ENCODE measurements at places on chromosomes 2 and 18.

GRCh38 chr18:74360852-74361655 is 45.4 kb downstream of the C18orf63 start:
- no peak for DNase-seq

GRCh38 chr18:34773378-34773777 is 63.3 kb downstream of the DTNA start:
- DNase-seq = no peak

DNA sequence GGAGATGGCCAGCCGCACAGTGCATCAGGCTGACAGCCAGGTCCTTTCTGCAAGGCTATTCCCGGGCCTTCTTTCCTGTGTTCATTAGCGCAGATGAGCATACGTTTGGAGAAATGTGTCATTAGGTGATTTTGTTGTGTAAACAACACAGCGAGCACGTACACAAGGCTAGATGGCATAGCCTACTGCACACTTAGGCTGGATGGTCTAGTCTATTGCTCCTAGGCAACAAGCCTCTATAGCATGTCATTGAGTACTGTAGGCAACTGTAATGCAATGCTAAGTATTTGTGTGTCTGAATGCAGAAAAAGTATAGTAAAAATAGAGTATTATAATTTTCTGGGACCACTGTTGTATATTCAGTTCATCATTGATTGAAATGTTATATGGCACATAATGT is 50.9 kb upstream of the PHLPP1 start:
- DNase-seq = no peak

DNA sequence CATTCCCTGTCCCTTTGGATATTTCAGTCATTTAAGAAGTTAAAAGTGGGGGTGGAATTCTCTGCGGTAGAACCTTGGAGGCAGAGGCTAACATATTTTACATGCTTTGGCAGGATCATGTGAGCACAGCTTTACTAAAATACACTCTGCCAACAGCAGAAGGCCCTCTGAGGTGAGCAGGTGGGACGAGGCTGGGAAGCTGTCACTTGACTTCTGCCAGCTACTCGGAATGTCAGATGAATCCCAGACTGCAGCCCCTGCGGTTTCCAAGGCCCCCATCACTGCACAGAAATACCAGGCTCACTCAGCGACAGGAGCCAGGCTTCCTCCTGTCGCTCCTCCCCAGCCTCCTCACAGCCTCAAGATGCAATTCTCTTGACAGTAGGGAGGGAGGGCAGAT is 220.9 kb upstream of the REV1 start:
- DNase-seq = no peak

GRCh38 chr18:59559528-59559927 is 137.7 kb downstream of the CCBE1 start:
- DNase-seq = no peak

DNA sequence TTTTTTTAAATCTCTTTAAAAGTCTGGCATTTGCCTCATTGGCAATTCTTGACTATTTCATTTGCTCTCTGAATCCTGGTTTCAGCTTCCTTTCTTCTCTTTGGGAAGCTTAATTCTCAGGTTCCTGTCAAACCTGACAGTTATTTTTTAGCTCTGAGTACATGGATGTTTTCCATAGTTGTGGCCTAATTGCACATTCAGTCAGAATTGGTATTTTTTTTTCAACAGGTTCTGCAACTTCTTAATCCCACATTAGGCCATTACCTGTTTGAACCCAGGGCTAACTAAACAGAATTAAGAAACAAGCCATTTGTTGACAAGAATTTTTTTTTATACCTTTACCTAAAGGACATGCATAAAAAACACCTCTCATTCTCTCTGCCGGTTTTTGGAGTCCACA is 338.8 kb downstream of the SETBP1 start:
- no peak for DNase-seq

- DNase-seq = no peak
Observed at GRCh38 chr18:55435592-55435991, 152.4 kb downstream of the TCF4 start.

DNA sequence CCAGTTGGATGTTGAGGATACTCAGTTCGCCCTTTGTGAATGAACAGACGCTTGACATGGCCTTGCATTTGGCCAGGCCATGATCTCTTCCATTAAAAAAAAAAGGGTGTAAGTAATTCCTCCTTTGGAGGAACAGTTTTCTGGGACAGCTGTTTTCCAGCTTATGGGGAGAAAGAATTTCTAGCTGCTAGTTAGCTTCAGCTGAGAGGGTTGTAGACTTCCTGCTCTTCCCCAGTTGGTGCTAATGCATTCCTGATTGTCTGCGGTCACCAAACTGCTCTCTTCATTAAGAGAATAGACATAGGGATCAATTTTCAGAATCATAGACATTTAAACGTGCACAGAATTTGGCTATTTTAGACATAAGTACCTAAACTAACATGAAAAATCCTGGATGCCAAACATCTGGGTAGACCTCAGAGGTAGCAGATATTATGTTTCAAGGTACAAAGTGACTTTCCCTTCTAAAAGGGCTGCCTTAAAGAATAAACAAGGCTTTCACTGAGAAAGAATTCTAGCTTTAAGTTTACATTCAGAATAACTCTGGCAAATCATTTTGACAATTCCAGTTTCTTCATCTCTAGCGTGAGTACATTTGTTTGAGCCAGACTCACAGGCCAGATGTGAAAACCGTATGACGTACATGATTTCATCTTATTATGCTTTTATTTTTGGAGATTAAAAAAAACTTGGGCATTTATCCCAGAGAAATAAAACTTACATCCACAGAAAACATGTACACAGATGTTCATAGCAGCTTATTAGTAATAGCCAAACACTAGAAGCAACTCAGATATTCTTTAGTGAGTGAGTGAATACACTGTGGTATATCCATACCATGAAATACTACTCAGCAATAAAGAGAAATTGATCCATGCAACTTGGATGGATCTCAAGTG is 71.2 kb downstream of the MAIP1 start:
- DNase-seq = no peak

- DNase-seq = no peak
Observed at GRCh38 chr2:168149150-168149974, 98.0 kb downstream of the STK39 start.

GRCh38 chr18:63965716-63966330 is 4.1 kb upstream of the SERPINB8 start:
- DNase-seq = no peak

- DNase-seq = no peak
Observed at GRCh38 chr2:64168201-64168600, 24.0 kb upstream of the PELI1 start.

DNA sequence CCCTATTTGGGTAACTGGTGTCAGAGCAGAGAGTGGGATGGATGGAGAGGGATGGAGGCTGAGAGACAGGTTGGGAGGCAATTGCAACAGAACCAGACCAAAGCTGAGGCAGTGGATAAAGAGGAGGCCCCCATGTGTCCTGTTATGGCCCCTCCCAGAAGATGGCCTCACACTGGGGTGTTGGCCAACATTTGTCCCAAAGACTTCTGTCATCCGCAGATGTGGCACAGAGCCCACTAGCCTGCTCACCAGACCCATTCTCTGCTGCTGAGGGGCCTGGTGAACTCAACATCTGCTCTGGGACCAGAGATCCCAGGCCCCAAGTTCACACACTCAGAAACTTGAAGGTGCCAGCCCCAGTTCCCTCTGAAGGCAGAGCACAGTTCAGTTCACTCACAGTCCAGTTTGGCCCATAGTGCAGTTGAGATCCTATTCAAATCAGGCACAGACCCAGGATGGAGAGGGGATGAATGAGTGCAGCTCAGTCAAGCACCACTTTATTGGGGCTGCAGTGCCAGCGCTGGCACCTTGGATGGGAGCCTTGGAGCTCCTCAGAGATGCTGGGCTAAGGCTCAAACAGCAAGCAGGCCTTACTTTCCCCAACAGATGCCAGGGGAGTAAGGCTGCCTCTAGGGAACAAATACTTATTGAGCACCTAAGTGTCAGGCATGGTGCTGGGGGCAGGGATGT is 189.2 kb downstream of the ZBTB7C start:
- no peak for DNase-seq

DNA sequence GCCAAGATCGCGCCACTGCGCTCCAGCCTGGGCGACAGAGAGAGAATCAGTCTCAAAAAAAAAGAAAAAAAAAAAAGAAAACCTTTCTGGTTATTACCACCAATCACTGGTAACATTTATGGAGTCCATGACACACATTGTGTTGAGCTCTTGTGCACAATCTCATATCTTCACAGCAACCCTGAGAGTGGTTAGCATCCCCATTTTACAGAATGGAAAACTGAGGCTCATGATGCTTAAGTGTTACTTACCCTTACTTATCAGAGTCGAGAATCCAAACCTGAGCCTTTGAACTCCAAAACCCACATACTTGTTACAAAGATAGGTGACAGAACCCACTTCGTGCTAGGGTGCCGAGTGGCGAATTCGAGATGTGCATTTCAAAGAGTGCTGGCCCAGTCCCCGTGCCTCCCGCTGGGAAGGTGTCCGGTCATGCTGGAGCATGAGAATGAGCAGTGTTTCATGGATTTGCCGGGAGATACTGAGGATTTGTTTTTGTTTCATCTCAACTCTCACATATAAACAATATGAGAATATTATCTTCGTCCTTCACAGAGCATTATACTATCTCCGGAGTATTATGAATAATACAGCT is 50.9 kb downstream of the CYP27C1 start:
- DNase-seq = no peak
